DMS53 (cell line): ENCODE measurements at places on chromosomes 13 and 19.

DNA sequence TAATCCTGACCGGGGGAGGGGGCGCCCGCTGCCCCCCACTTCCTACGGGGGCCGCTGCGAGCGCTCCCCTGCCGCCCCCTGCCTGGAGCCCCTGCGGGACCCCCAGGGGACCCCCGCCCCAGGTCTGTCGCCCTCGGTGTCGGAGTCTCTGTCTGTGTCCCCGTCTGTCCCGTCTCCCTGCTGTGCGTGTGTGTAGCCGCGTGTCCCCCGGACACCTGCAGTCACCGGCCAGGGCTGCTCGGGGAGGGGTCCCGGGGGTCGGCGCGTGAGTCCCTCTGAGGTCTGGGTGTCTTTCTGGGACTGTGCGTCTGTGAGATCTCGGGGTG is 7.7 kb upstream of the NFIC start:
- no peak for DNase-seq

DNA sequence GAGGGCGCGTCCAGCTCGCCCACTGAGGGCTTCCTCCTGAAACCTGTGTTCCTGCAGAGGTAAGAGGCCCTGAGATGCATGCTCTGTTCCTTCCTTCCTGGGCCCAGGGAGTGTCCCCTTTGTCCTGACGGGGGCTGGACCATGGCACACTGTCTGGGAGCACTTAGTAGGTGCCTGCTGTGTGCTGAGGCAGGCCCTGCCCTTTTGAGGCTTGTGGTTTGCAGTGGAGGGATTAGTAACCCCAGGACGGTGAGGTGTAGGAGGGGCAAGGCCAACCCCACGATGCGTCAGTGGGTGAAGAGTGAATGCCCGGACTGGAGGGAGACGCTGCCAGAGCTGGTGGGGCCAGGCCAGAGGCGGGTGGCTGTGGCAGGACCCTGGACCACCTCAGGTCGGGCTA is 11.2 kb upstream of the F2RL3 start:
- DNase-seq, result no peak

GRCh38 chr19:17107546-17108452 is 32.2 kb downstream of the MYO9B start:
- DNase-seq, result no peak

DNA sequence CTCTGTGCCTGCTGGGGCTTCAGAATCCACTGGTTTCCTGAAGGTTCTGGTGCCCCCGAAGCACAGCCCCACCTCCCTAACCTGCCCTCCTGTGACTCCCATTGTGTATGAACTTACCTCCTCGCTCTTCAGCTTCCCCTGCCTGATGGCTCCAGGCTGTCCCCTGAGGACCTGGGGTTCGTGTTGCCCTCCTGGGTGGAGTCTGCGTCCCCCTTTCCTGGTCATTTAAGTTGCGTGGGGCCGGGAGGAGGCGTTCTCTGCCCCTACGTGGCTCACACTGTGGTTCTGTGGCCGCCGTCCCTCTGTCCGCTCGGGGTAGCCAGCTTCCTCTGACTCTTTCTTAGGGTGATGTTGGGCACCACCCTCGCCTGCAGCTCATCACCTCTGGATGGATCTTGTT is 13.9 kb downstream of the TFDP1 start:
- DNase-seq, result no peak

DNA sequence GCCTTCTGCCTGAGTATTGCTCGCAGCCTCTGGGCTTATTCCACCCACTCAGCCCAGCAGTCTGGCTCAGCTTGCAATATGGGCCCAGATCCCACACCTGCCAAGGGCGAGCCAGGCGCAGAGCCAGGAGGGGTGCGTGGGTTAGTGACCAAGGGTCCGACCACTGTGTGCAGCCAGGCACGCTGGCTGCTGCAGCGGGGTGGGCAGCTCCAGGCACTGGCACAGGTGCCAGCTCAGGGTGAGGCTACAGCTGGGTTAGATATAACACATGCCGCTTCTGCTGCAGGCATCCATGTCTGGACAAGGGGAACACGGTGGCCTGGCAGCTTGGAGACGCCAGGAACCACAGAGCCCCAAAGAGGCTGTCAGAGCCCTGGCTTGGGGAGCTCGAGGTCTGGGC is 12.6 kb upstream of the URAD start:
- no peak for DNase-seq

GRCh38 chr19:12933287-12934072 is at the start of gene FARSA:
FARSA (minus strand) TSS chr19:12933711; CDS start chr19:12933696, 15 bp downstream.
- peak; percentile 93 for DNase-seq

DNA sequence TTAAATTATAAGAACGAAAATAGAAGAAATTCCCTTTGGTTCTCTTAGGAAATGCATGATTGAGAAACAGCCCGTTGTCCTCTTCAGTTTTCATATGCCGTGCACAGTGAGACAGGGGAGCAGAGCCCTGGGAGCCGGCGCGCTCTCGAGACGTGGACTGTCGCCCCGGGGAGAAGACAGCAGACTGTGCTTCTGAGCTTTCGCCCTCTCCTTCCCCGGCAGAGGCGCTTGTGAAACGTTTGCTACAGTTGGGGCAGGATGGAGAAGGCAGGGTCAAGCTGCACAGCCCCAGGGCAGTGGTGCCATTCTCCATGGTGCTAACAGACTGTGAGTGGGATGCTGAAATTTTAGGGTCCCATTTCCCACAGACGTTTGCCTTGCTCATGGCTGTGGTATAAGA is 192.2 kb upstream of the KL start:
- no peak for DNase-seq
